ENCODE measurements at places on chromosomes 5 and 9.
A peak's percentile ranks its signal among the peaks of the same experiment; 100 is the strongest.

- peak; percentile 9 for DNase-seq
Observed at GRCh38 chr9:129270903-129271431, 92.9 kb upstream of the IER5L start.

DNA sequence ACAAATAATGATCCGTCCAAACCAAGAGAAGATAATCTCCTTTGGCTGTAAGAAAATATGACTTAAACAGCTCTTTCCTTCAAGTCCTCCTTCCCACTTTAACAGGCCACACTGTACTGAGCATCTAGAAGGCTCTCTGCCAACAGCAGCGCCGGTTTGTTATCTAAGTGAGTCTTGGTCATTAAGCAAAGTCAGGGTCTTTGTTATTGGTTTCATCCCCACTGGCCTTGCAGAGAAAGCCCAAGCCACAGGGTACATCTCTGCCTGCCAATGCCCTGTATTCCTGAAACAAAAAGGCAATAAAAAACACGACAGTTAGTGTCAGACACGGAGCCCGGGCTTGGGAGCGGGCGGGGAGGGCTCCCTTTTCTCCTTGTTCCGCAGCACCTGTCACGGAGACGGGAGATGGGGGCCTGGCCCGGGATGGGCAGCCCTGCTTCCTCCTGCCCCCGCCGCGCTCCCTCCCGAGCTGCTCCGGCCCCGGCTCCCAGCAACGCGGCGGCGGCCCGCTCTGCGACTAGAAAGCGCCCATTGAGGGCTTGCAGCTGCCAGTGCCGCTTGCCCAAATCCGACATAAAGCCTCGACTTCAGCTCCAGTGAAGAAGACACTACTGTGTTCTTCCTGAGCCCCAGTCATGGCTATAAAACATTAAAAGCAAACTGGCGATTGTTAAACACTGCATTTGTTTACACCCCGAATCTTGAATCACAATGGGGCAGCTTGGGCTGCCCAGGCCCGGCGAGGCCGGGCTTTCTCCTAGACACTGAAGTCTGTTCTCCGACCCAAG is 28.1 kb upstream of the PIK3R1 start:
- DNase-seq: no peak

DNA sequence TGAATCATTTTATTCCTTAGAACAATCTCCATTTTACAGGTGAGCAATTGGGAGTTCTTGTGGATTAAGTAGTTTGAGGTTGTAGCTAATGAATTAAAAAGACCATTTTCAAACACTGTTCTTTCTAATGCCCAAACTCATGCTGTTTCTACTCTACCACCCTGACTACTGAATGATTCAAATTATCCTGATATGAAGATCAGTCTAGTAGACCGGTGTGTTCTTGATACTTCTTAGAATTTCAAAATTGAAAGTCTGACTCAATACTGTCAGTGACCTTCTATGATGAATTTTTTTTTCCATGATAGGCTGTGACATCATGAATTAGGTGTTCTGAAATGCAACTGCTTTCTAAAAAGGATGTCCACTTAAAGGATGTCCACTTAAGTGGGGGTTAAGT is 515.5 kb downstream of the DMAC1 start:
- no peak for DNase-seq

GRCh38 chr5:135876146-135876545 is 19.5 kb downstream of the IL9 start:
- no peak for DNase-seq

GRCh38 chr5:15621094-15621493 is 121.1 kb downstream of the FBXL7 start:
- no peak for DNase-seq
